Glutamatergic neuron (in vitro differentiated cells): ENCODE measurements at places on chromosomes 2 and 18. TPM values are rescaled to one million over a fixed set of nuclear protein-coding genes. Genes with fewer than 3 reads are reported as not detected.

DCDC2C gene
- total RNA-seq: not detected

GRCh38 chr18:80251700-80252099 is 4.4 kb upstream of the PARD6G start:
- H3K4me1 ChIP-seq: no peaks in the 10 kb centered on the region
- no peak overlapping the region for H3K27ac ChIP-seq
- H3K4me3 ChIP-seq: no peak overlapping the region
- peaks cover 18% of the 10 kb centered on the region for H3K27me3 ChIP-seq
- no peak for DNase-seq
- H3K36me3 ChIP-seq: peaks cover 13% of the 10 kb centered on the region

- no peaks in the 10 kb centered on the region for H3K36me3 ChIP-seq
- peaks cover 11% of the 10 kb centered on the region for H3K27me3 ChIP-seq
- no peak overlapping the region for H3K4me3 ChIP-seq
- peaks cover 7% of the 10 kb centered on the region for H3K4me1 ChIP-seq
Observed at GRCh38 chr2:68248361-68248760, 4.0 kb downstream of the PPP3R1 start.

CCDC85A gene
- 12.1 TPM for total RNA-seq

CYS1 gene
- not detected for total RNA-seq

REG3A gene
- not detected for total RNA-seq

DNA sequence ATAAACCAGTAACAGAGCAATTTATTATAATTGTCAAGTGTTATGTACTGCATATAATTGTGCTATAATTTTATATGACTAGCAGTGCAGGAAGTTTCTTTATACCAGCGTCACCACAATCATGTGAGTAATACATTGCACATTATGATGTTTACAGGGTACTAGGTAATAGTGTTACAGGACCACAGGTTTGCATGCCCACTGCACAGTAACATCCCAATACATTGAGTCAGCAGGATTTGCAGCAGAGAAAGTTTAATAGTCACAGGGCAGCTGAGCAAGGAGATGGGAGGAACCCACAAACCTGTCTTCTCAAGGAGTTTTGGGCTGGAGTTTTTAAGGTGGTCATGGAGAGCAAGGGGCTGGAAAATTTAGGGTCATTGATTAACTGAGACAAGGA is 1042.9 kb upstream of the ACVR2A start:
- H3K36me3 ChIP-seq: no peaks in the 10 kb centered on the region
- H3K27ac ChIP-seq: no peak overlapping the region
- H3K27me3 ChIP-seq: no peaks in the 10 kb centered on the region
- no peak for DNase-seq
- H3K4me1 ChIP-seq: no peaks in the 10 kb centered on the region

GRCh38 chr18:48394176-48394575 is 15.0 kb downstream of the ZBTB7C start:
- H3K27me3 ChIP-seq: peaks cover 2% of the 10 kb centered on the region
- H3K4me1 ChIP-seq: peaks cover 2% of the 10 kb centered on the region
- H3K27ac ChIP-seq: no peak overlapping the region
- no peak overlapping the region for H3K4me3 ChIP-seq

DNA sequence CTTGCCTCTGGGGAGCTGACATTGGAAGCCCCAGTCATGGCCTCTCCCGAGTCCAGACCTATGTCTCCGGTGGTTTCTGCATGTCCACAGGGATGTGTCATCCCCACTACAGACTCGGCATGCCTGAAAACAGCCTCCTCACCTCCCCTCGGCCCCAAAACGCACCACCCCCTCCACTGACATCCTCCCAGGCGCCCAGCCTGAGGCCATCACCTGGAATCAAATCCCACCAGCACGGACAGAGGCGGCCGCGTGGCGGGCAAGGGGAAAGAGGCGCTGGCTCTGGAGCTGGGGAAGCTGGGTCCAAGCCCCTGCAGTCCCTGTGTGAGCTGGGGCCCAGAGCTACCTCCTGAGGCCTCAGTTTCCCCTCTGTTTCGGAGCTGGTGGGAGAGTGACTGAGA is 69.9 kb upstream of the SMAD7 start:
- H3K4me3 ChIP-seq: no peak overlapping the region
- H3K4me1 ChIP-seq: no peaks in the 10 kb centered on the region
- no peak overlapping the region for H3K27ac ChIP-seq
- H3K36me3 ChIP-seq: no peaks in the 10 kb centered on the region

SOX11 gene
- 576 TPM for total RNA-seq

- H3K27ac ChIP-seq: no peak overlapping the region
- peaks cover 11% of the 10 kb centered on the region for H3K36me3 ChIP-seq
- H3K4me1 ChIP-seq: no peaks in the 10 kb centered on the region
- no peak overlapping the region for H3K4me3 ChIP-seq
- DNase-seq: no peak
Observed at GRCh38 chr2:241330616-241330981, 14.9 kb downstream of the SEPTIN2 start.

DNA sequence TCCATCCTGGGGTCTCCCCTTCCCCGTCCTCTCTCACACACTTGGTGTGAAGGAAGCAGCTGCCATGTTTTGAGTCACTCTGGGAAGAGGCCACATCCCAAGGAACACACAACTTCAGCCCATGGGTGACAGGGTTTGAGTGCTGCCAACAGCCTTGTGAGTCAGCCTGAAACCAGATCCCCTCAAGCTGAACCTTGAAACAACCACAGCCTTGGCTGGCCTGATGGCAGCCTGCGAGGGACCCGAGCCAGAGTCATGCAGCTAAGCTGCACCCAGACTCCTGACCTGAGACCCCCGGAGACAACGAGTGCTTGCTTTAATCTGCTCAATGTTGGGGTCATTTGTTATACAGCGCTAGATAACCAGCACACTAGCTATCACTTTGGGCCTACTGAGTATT is 19.3 kb upstream of the MC2R start:
- no peak for DNase-seq
- no peak overlapping the region for H3K27ac ChIP-seq
- H3K4me3 ChIP-seq: no peak overlapping the region
- H3K27me3 ChIP-seq: peaks cover 2% of the 10 kb centered on the region
- H3K36me3 ChIP-seq: peaks cover 5% of the 10 kb centered on the region

NDC80 gene
- total RNA-seq: 7.7 TPM

DNA sequence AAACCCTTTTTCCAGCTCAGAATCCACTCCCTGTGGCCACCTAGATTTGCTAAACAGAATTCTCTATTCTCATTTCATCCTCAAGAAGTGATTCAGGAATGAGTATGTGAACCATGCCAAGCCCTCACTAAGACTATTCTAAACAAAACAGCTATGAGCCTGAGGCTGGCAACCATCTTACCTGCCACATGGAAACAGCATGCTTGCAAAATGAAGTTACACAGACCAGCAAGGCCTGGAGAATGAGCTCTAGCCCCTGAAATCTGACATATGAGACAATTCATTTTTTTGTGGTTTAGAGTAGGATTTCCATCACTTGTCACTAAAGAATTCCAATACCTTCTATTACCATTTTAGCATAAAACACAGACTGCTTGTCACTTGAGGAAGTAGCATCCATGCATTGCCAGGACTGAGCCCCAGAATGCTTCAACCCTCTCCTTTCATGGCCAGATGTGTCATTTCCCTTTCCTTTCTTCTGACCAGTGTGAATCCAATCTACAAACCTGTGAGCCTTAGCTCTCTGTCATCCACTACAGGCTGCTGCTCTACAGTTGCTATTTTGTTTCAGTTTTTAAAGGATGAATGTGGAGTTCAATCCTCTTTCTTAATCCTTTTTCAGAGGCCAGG is 744.3 kb upstream of the ACVR2A start:
- no peaks in the 10 kb centered on the region for H3K27me3 ChIP-seq
- no peaks in the 10 kb centered on the region for H3K4me1 ChIP-seq
- no peak for DNase-seq

DNA sequence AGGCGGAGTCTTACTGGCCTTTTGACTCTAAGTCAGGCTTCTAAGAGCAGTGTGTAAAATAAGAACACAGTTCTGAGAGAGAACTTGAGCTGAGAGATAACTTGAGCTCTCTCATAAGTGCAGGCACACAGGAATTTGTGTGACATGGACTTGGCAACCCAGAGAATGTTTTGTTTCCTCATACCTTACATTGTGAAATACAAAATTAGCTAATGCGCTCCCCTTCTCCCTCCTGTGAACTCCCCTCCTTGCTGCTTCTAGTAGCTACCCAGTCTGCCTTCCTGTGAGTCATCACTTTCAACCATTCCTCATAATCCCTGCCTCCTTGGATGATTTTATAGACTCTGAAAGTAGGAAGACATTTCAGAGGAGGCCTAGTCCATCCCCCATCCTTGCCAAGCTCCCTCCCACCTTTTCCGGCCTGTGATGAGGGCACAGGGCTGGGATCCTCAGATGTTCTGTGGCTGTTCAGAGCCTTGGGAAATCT is 22.6 kb downstream of the FER1L5 start:
- no peak overlapping the region for H3K4me3 ChIP-seq
- DNase-seq: no peak
- H3K27ac ChIP-seq: no peak overlapping the region
- H3K36me3 ChIP-seq: peaks cover 3% of the 10 kb centered on the region
- peaks cover 3% of the 10 kb centered on the region for H3K27me3 ChIP-seq

ALPG gene
- 2.4 TPM for total RNA-seq

GRCh38 chr18:79954791-79955190 is 3.3 kb upstream of the SLC66A2 start:
- H3K27me3 ChIP-seq: peaks cover 13% of the 10 kb centered on the region
- DNase-seq: no peak
- no peak overlapping the region for H3K4me3 ChIP-seq
- H3K27ac ChIP-seq: no peak overlapping the region

DNA sequence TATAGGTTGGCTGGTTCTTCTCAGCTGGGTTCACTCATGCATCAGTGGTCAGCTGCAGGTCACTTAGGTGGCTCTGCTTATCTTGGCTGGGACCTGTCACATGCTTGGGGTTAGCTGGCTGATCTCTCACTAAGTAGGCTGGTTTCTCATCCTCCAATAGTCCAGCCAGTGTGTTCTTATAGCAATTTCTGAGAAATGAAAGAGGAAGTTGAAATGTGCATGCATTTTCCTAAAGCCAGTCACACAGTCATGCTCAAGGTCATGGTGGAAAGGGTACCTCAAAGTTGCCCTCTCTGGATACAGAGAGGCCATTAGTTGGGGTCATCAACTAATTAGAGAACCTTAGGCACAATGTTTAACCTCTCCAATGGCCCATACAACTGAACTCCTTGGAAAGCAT is 64.4 kb downstream of the KLHL29 start:
- no peaks in the 10 kb centered on the region for H3K36me3 ChIP-seq
- H3K27ac ChIP-seq: no peak overlapping the region
- H3K4me3 ChIP-seq: no peak overlapping the region
- peaks cover 13% of the 10 kb centered on the region for H3K4me1 ChIP-seq

DNA sequence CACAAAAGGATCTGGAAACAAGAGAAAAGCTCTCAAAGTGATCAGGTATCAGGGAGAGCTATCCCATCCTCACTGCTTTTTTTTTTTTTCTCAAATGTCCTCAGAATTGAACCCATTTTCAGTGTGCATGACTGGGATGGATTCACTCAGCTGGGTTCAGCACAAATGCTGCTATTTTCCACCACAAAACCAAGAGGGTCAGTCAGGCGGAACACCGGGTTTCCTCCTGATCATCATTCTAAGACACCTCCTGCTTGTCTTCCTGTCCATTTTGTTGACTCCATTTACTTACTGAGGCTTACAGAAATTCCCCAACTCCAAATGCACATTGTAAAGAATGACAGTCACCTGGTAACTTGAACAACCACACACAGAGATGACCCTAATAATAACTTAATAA is 39.9 kb downstream of the CYRIA start:
- H3K27ac ChIP-seq: no peak overlapping the region
- H3K4me3 ChIP-seq: no peak overlapping the region
- H3K4me1 ChIP-seq: peaks cover 5% of the 10 kb centered on the region
- no peak for DNase-seq
- H3K27me3 ChIP-seq: no peaks in the 10 kb centered on the region

ERMN gene
- not detected for total RNA-seq

GRCh38 chr2:16255120-16255519 is 314.8 kb downstream of the MYCN start:
- H3K4me3 ChIP-seq: no peak overlapping the region
- H3K4me1 ChIP-seq: no peaks in the 10 kb centered on the region
- H3K36me3 ChIP-seq: no peaks in the 10 kb centered on the region
- no peak overlapping the region for H3K27ac ChIP-seq

TUBA4B gene
- total RNA-seq: not detected

DNA sequence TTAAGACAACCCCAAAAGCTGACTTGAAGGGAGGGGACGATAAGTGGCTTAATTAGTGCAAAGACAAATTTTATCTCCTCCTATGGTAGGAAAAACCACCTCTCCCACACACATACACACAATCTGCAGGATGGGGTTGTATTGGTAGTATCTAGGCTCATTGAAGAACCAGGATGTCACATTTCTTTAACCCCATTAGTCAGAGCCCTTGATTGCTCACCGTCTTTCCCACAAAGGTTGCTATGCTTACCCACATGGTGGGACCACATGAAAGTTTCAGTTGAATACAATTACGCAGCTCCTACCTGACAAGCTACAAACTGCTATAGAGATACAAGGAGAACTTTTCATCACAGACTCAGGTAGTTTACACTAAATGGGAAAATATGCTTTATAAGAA is 765.0 kb upstream of the CELF4 start:
- peaks cover 2% of the 10 kb centered on the region for H3K27me3 ChIP-seq
- no peak overlapping the region for H3K27ac ChIP-seq
- DNase-seq: no peak
- no peak overlapping the region for H3K4me3 ChIP-seq
- H3K4me1 ChIP-seq: no peaks in the 10 kb centered on the region
- no peaks in the 10 kb centered on the region for H3K36me3 ChIP-seq

ANO7 gene
- 2.6 TPM for total RNA-seq

DNA sequence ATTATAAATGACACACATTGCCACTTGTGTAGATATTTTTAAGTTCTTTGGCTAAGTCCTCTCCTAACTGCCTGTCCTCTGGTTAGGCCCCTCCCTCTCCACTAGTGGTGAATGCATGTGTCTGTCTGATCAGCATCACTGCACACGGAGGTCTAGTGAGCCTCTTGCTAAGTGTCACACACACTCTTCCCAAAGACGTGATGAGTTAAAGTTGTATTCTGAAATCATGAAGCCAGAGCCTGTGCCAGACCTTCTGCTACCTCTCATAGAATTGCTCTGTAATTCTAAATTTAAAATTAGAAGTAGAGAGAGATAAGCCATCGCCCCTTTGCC is 41.3 kb downstream of the RALB start:
- no peaks in the 10 kb centered on the region for H3K27me3 ChIP-seq
- DNase-seq: no peak
- H3K27ac ChIP-seq: no peak overlapping the region
- peaks cover 4% of the 10 kb centered on the region for H3K36me3 ChIP-seq

- H3K4me3 ChIP-seq: no peak overlapping the region
- peaks cover 5% of the 10 kb centered on the region for H3K4me1 ChIP-seq
- H3K27ac ChIP-seq: no peak overlapping the region
Observed at GRCh38 chr2:43132683-43133301, 93.6 kb downstream of the ZFP36L2 start.

TSGA10 gene
- 3.8 TPM for total RNA-seq

ABCB11 gene
- total RNA-seq: not detected

- no peak overlapping the region for H3K4me3 ChIP-seq
- H3K36me3 ChIP-seq: no peaks in the 10 kb centered on the region
- no peak for DNase-seq
- H3K27ac ChIP-seq: no peak overlapping the region
- H3K4me1 ChIP-seq: peaks cover 15% of the 10 kb centered on the region
Observed at GRCh38 chr2:54984476-54984875, 65.8 kb downstream of the RTN4 start.

GALNT13 gene
- 5.5 TPM for total RNA-seq
